OCI-LY7 (cell line): ENCODE measurements at places on chromosomes 16 and 17. TPM values are rescaled to one million over a fixed set of nuclear protein-coding genes. Genes with fewer than 3 reads are reported as not detected.

Gene SDR42E1
- 0.53 and 0.65 TPM in 2 replicates for total RNA-seq

Gene ST3GAL2
- total RNA-seq, result 48.5 and 61.0 TPM in 2 replicates

Gene HDAC5
- total RNA-seq, result 31.4 and 36.3 TPM in 2 replicates

Gene MSLN
- 0.30 and 0.44 TPM in 2 replicates for total RNA-seq

Gene METTL22
- 55.0 and 55.2 TPM in 2 replicates for total RNA-seq

Gene CANT1
- total RNA-seq, result 51.7 and 60.5 TPM in 2 replicates

Gene KRTAP2-3
- not detected in 2 replicates for total RNA-seq

Gene KRT33A
- total RNA-seq, result not detected in 2 replicates

Gene SLC12A3
- 0.63 and 0.88 TPM in 2 replicates for total RNA-seq

Gene PRSS21
- total RNA-seq, result 69.6 and 75.1 TPM in 2 replicates

Gene CDK5RAP3
- 254 and 256 TPM in 2 replicates for total RNA-seq

Gene FOXC2
- total RNA-seq, result 0.15 TPM in 1 of 2 replicates, not detected in the other

Gene SLX1B
- total RNA-seq, result 47.8 and 78.6 TPM in 2 replicates

Gene SLC35G6
- total RNA-seq, result not detected in 2 replicates

Gene MPP2
- 0.63 and 0.67 TPM in 2 replicates for total RNA-seq

Gene MPO
- not detected in 2 replicates for total RNA-seq

Gene FBXL19
- 30.2 and 34.8 TPM in 2 replicates for total RNA-seq

Gene UBALD1
- 34.1 and 34.9 TPM in 2 replicates for total RNA-seq

Gene KCNH6
- not detected in 2 replicates for total RNA-seq

Gene CEP112
- 6.9 and 9.4 TPM in 2 replicates for total RNA-seq

Gene TPSG1
- total RNA-seq, result not detected in 2 replicates

Gene RCVRN
- not detected in 2 replicates for total RNA-seq

Gene KRTAP3-2
- not detected in 2 replicates for total RNA-seq

Gene NPIPB9
- total RNA-seq, result 7.1 and 10.7 TPM in 2 replicates

Gene CBFA2T3
- 30.8 and 48.0 TPM in 2 replicates for total RNA-seq
